ENCODE measurements at places on chromosomes 6 and 20.

DNA sequence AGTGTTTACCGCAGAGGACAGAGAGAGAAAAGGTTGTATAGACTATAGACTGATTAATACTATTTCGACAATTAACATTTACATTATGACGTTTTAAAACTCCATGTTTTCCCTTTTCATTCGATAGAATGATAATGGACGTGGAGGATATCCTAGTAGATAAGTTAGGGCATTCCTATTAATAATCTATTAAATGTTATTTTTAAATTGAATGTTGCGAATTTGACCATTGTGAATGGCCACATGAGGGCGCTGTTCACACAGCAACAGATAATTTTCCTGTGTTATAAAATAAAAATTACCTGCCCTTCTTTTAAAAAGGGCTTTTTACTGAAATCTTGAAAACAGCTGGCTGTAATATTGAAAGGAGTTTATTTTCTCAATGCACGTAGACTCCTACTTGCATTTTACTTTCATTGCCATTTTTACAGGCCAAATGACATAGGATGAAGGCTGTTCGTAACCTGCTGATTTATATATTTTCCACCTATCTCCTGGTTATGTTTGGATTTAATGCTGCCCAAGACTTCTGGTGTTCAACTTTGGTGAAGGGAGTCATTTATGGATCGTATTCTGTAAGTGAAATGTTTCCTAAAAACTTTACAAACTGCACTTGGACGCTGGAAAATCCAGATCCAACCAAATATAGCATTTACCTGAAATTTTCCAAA lies 3.3 kb downstream of the ADGRB3 start:
- DNase-seq: peak; percentile 18

DNA sequence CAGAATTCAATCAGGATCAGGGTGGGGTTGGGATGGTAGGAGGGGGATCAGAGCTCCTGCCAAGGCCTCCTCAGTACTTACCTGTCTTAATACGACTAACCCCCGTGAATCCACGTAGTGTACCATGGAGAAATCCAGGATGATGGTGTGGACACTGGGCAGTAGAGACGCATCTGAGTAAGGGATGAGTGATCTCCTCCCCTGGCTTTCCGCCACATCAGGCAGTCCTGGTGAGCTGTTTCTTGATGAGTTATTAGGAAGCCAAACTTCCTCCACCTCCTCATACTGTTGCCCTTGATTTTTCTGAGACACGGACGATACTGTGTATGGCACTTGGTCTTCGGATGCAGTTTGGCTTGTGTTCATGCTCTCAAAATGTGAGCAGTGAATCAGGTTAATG lies 34.2 kb upstream of the SRPK1 start:
- DNase-seq: no peak

- no peak for DNase-seq
Observed at GRCh38 chr6:56860475-56860874, 94.4 kb upstream of the BEND6 start.

- DNase-seq: peak; percentile 9
Observed at GRCh38 chr6:6629402-6629801, 40.9 kb downstream of the LY86 start.

DNA sequence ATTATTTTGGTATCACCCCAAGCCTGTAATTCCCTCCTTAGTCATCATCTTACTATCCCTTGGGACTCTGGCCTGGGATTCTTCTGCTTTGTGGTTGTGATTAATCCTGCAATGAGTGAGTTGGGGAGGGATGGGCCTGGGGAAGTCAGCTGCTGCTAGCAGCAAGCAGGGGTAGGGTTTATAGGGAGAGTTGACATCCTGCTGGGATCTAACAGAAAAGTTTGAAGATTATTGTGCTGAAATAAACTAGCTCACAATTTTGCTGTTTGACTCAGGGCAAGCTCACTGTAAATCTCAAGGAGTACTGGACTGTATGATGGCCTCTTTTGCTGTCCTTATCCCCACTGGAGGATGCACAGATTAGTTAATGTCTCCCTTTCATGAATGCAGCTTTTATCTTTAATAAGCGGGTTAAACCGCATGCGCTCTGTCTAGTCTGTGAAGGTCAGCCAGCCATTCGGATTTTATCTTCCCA lies 83.4 kb downstream of the JARID2 start:
- no peak for DNase-seq

DNA sequence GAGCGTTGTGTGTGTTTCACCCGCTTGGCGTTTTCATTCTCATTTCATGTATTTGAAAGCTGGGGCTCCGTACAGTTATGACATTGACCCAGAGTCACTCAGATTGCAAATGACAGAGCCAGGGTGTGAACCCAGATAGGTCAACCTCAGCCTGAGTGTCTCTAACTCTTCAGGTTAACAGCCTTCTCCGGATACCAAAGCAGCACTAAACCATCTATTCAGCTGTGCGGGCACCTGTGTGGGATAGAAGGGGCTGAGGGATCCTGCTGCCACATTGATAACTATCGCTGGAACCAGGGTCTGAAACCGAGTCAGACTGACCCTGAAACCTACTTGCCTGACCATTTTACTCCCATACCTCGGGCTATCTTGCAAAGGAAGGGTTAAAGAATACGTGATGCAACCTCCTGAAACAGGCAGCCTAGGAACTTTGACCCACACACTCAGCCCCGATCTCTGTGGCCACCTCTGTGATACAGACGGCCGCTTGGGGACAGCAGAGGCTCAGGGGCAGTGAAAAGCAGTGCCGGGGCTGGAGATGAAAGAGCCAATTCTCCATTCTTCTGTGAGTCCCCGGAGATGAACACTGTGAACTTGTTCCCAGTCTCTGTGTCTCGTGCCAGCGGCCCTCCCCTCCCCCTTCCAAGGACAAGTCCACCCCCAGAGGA lies 233.5 kb upstream of the QKI start:
- no peak for DNase-seq

GRCh38 chr6:155701342-155701741 lies 245.7 kb upstream of the NOX3 start:
- DNase-seq: no peak

- DNase-seq: no peak
Observed at GRCh38 chr20:5442101-5442500, 125.3 kb upstream of the PROKR2 start.

DNA sequence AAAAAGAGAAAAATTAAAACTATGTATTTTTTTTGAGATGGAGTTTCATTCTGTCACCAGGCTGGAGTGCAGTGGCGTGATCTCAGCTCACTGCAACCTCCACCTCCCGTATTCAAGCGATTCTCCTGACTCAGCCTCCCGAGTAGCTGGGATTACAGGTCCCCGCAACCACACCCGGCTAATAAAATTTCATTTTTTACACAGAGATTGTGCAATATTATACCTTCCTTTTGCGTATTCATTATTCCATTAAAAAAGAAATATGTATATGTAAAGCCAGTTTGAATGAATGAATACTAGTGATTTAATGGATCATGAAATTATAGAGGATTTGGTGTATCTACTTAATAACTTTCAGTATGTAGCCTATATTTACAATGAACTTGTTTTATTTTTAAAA lies 38.2 kb upstream of the CTAGE9 start:
- no peak for DNase-seq

- no peak for DNase-seq
Observed at GRCh38 chr6:143136647-143137046, 76.0 kb downstream of the AIG1 start.

DNA sequence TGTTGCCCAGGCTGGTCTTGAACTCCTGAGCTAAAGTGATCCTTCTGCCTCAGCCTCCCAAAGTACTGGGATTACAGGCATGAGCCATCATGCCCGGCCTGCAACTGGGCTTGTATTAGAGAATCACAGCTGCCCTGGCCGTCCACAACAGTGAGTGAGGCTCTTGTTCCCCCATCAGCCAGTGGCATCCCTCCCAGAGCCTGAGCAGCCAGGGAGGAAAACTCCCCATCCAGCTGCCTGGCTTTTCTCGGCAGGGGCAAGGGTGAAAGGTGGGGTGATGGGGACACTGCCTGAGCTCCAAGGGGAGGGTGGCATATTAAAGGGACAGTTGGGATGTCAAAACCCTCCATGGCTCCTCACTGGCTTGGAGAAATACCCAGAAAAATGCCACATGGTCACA lies 185.6 kb downstream of the NFATC2 start:
- no peak for DNase-seq

- peak; percentile 50 for DNase-seq
Observed at GRCh38 chr6:6003621-6004366, 2.9 kb downstream of the NRN1 start.

GRCh38 chr20:59308493-59309201 lies 8.2 kb downstream of the EDN3 start:
- no peak for DNase-seq

DNA sequence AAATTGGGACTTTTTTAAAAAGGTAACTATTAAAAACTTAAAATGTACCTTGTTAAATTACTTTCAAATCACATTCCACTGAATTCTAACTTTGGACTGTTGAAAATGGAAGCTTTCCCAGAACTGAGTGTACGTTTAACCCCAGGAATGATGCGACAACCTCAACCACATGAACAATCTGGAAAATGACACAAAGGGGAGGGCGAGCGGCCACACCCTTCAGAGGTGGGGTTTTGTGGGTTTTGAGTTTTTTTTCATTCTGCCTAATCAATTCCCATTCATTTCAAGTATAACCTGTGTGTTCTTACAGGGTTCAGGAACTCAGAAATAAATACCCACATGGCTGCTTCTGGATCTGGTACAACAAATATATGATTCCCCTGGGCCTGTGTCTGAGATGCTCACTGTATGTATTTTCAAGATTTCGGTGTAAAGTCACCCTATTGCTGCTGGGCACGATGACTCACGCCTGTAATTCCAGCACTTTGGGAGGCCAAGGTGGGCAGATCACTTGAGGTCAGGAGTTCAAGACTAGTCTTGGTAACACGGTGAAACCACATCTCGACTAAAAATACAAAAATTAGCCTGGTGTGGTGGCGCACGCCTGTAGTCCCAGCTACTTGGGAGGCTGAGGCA lies 21.6 kb downstream of the CNKSR3 start:
- DNase-seq: no peak

GRCh38 chr6:102474041-102474807 lies 1080.7 kb downstream of the GRIK2 start:
- DNase-seq: no peak

- no peak for DNase-seq
Observed at GRCh38 chr6:150230832-150231524, 88.1 kb downstream of the PPP1R14C start.

Data from NCI-H2081 (cell line).